ENCODE measurements at places on chromosomes 2 and 18. TPM values are rescaled to one million over a fixed set of nuclear protein-coding genes. Genes with fewer than 3 reads are reported as not detected.

DNA sequence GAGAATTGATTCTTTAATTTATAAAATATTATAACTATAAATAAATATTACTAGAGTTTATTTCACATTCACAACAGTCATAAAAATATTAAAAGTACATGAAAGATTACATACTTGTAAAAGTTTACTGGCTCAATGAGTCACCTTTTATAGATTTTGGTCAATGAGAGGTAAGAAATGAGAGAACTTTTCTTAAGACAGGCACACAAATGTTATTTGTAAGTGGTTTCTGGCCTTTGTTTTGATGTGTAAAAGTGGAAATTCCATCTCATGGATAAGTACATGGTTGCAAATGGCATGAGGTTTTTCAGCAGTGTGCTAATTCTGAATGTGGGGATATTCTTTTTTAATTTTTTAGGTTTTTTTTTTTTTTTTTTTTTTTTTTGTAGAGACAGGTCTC, 63.8 kb downstream of the TTC27 start:
- peaks cover 16% of the 10 kb centered on the region for H3K36me3 ChIP-seq
- H3K27ac ChIP-seq, result no peak overlapping the region
- DNase-seq, result no peak
- no peak overlapping the region for H3K4me3 ChIP-seq
- peaks cover 12% of the 10 kb centered on the region for H3K4me1 ChIP-seq
- H3K27me3 ChIP-seq, result no peaks in the 10 kb centered on the region

DNA sequence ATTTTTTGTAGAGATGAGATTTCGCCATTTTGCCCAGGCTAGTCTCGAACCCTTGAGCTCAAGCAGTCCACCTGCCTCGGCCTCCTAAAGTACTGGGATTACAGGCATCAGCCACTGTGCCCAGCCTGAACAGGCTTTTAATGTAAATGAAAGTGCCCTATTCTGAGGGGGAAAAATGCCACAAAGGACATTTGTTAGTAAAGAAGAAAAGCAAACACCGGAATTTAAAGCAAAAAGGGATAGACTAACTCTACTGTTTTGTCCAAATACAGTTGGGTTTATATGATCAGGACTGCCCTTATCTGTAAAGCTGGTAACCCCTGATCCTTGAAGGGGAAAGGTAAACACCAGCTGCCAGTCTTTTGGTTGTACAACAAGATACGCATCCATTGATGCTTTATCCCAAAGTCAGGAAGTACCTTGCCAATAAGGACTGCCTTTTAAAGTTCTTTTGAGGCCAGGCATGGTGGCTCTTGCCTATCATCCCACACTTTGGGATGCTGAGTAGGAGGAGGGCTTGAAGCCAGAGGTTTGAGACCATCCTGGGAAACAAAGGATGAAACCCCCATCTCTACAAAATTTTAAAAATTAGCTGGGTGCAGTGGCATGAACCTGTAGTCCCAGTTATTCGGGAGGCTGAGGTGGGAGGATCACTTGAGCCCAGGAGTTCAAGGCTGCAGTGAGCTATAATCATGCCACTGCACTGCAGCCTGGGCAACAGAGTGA, 13.1 kb downstream of the CLEC4F start:
- H3K4me1 ChIP-seq, result no peaks in the 10 kb centered on the region

- no peak overlapping the region for H3K27ac ChIP-seq
- no peaks in the 10 kb centered on the region for H3K36me3 ChIP-seq
- H3K4me1 ChIP-seq, result no peaks in the 10 kb centered on the region
- DNase-seq, result no peak
- no peak overlapping the region for H3K4me3 ChIP-seq
Observed at GRCh38 chr2:3627500-3628100, 30.4 kb upstream of the ALLC start.

DNA sequence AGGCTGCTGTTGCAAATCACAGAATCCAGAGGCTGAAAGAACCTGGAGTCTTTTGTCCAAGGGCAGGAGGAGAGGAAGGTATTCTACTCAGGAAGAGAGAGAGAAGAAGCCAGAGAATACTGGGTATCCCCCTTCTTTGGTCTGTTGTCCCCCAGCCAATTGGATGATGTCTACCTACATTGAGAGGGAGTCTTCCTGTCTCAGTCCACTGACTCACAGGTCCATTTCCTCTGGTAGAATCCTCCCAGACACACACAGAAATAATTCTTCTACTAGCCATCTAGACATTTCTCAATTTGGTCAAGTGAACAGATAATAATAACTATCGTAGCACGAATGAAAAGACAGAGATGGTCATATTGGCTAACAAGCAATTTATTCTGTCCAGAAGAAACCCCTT, 416.4 kb upstream of the UBE2E3 start:
- H3K36me3 ChIP-seq, result no peaks in the 10 kb centered on the region
- no peak overlapping the region for H3K27ac ChIP-seq
- H3K27me3 ChIP-seq, result peaks cover 2% of the 10 kb centered on the region
- H3K4me1 ChIP-seq, result no peaks in the 10 kb centered on the region

DNA sequence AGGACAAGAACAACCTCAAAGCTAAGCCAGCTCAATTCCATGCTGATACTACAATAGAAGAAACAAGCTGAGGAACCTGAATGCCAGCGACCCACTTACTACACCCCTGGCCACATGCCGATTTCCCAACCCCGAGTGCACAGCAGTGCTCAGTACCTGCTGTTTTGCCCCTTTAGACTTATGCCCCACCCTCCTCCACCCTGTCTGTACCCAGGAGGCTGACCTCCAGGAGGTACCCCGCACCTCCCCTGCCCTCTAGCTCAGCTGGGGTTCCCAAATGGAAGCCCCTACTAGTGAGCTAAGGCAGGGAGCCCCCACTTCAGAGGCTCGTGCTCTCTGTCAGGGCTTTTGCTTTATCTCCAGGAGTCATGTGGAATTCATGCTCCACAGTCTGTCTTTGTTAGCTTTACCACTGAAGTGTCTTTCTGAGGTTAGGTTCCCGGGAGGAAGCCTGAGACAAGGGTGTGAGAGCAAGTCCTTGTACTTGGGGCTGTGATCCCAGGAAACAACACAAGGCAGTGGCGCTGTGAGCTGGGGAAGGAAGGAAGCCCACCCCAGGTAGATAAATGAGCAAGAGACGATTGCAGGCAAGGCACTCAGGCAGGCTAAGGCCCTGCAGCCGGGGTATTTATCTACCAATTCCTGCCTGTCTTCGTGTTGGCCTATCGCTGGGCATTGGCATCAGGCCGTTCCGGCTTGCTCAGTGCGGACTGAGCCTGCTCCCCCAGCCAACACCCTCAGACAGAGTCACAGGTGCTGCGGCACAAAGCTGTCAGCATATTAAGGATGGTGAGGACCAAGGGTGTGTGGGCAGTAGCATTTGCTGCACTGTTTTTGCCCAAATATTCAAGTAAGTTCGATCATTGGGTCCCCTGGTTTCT, 220.5 kb downstream of the CYP26B1 start:
- no peaks in the 10 kb centered on the region for H3K27me3 ChIP-seq
- H3K4me3 ChIP-seq, result no peak overlapping the region
- no peaks in the 10 kb centered on the region for H3K4me1 ChIP-seq
- no peak for DNase-seq

The CHRND gene
- total RNA-seq, result not detected

The XIRP2 gene
- not detected for total RNA-seq

The ANKRD44 gene
- 122 TPM for total RNA-seq

The MAIP1 gene
- 27.5 TPM for total RNA-seq

The GAL3ST2 gene
- 1.0 TPM for total RNA-seq

The STARD7 gene
- 151 TPM for total RNA-seq

The BBS5 gene
- 3.4 TPM for total RNA-seq

The IL37 gene
- total RNA-seq, result not detected

The POTEC gene
- not detected for total RNA-seq

The ECEL1 gene
- 0.19 TPM for total RNA-seq

The NTSR2 gene
- total RNA-seq, result not detected

Data from activated CD4-positive, alpha-beta T cell treated with anti-CD3 and anti-CD28 coated beads for 36 hours (primary cell).